ENCODE measurements at places on chromosomes 6 and 20.

- DNase-seq, result peak; percentile 30
These were observed 556 bp downstream of the NKX2-4 start for GRCh38 chr20:21396599-21397340.

- DNase-seq, result peak; percentile 91
These were observed at the start of gene MRPS18A for GRCh38 chr6:43687437-43688347. TSS of gene MRPS18A (minus strand) at chr6:43687791. CDS start at chr6:43687779, 12 bp downstream.

- DNase-seq, result no peak
These were observed 314.0 kb upstream of the JAG1 start for GRCh38 chr20:10987651-10988383.

DNA sequence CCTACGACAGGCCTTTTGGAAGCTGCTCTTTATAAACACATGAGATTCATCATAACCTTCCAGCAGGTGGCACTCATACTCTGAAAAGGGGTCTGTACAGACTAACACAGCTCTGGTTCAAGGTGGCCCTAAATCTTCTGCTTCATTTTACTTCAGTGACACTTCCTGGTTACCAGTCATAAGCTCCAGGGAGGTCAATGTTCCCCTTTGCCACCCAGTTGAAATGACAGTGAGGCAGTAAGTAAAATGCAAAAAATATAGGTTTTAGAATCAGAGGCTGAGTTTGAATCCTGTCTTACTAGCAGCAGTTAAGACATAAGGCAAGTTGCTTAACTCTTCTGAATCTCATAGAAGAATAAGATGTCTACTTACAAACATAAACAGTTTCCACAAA lies 132.8 kb downstream of the CDK19 start:
- peak; percentile 73 for DNase-seq

- DNase-seq, result peak; percentile 86
These were observed 56.7 kb downstream of the ATXN1 start for GRCh38 chr6:16704401-16705045.

GRCh38 chr6:50091641-50092040 lies 41.9 kb upstream of the DEFB112 start:
- DNase-seq, result no peak

GRCh38 chr6:72691249-72691648 lies 69.4 kb downstream of the KCNQ5 start:
- no peak for DNase-seq

GRCh38 chr6:44809258-44809657 lies 421.8 kb downstream of the CDC5L start:
- DNase-seq, result no peak

GRCh38 chr6:161575523-161576254 lies 301.8 kb upstream of the AGPAT4 start:
- no peak for DNase-seq

DNA sequence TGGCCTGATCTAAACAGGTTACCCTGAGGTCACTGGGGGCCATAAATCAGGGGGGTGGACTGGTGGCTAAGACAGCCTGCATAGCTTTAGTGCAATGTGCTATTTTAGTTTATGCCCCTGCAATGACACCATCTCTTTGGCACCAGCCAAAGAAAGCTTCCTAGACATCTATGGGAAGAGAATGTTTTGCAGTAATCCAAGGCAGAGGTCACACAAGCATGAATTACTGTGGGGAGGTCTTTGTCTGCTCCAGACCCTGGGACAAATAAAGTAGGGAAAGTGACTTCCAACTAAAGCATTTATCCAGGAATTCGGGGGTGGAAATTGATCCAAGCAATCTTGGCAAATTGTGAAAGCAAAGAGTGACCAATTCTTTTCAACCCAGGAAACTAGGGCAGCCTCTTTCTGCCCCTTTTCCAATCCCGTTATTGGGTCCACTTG lies 5.3 kb downstream of the RIPOR2 start:
- no peak for DNase-seq

- peak; percentile 80 for DNase-seq
These were observed 63.6 kb downstream of the HUS1B start for GRCh38 chr6:593139-593906.

- DNase-seq, result no peak
These were observed 33.8 kb downstream of the FKBP5 start for GRCh38 chr6:35654883-35655282.

- no peak for DNase-seq
These were observed 117.7 kb upstream of the CCDC28A start for GRCh38 chr6:138655828-138656227.

GRCh38 chr6:8113131-8113654 lies 10.8 kb upstream of the EEF1E1 start:
- DNase-seq, result no peak

- DNase-seq, result no peak
These were observed 160.5 kb upstream of the GRIK2 start for GRCh38 chr6:101232961-101233360.

DNA sequence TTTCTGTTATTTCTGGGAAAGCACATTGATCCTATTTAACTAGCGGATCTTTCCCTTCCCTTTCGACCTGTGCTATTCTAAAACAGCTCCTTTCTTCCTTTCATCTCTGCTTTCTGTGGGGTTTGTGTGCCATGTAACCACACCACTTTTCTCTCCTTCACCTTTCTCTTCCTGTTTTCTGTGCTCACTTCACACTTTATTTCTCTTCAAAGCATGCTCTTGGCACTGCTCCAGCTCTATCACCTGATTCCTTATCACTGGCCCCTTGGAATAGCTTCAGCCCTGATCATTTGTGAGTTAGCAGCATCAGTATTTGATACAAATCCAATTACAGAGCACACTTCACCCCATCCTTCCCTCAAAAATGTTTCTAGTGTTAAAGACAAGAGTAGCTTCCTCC lies 8.1 kb upstream of the METTL24 start:
- DNase-seq, result no peak

GRCh38 chr20:32325706-32326503 lies 32.2 kb upstream of the ASXL1 start:
- DNase-seq, result no peak

GRCh38 chr6:12422848-12423247 lies 132.7 kb downstream of the EDN1 start:
- no peak for DNase-seq

DNA sequence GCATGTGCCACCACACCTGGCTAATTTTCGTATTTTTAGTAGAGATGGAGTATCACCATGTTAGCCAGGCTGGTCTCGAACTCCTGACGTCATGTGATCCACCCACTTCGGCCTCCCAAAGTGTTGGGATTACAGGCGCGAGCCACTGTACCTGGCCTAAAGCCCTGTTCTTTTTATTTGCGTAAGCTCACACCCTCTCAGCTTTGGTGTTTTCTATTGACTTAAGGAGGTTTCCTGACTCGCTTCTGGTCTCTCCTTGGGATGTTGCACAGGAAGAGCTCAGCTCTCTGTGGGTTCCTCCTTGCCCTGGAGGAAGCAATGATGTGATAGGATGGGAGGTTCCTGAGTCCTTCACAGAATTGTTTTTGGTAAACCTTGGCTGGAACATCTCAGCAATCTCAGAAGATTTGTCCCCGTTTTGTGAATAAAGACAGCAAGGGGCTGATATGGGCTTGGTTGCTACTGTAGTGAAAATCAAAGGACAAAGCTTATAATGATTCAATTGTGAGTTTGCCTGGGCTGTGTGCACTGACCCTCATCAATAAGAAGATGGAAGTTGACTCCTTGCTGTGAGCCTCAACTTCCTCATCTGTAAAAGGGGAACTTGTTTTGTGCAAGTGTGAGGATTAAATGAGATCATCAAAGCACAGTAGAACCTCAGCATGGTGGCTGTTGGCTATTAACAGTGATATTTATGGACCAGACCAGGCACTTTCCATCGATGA lies 27.0 kb downstream of the TOX2 start:
- no peak for DNase-seq

DNA sequence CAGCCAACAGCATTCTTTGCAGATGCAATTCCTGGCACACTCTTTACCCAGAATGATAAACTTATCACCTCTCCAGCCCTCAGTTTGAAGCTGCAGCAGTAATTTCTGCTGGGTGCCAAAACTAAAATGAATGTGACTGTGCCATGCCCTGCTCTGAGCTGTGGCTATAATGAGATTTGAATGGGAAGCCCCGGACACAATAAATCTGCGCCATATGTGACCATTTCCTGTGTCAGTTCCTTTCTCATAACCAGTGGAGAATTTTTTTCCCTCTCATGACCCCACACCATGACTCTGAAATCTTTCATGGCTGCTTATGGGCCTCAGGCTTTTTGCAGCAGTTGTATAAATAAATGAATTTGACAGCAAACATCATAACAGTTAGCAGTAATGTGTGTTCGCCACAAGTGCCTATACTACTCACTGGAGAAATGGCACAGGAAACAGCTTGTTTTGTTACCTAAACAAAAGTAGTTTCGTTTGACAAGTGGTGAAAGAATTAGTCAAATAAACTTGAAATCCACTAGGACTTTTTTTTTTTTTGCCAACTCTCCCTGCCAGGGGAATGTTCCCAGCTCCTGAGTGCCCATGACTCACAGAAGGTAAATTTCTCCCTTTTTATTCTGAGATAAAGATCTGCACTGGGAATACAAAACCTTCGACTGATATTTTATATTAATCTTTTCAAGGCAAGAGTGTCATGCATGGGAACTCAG lies 408.4 kb downstream of the PKHD1 start:
- no peak for DNase-seq

DNA sequence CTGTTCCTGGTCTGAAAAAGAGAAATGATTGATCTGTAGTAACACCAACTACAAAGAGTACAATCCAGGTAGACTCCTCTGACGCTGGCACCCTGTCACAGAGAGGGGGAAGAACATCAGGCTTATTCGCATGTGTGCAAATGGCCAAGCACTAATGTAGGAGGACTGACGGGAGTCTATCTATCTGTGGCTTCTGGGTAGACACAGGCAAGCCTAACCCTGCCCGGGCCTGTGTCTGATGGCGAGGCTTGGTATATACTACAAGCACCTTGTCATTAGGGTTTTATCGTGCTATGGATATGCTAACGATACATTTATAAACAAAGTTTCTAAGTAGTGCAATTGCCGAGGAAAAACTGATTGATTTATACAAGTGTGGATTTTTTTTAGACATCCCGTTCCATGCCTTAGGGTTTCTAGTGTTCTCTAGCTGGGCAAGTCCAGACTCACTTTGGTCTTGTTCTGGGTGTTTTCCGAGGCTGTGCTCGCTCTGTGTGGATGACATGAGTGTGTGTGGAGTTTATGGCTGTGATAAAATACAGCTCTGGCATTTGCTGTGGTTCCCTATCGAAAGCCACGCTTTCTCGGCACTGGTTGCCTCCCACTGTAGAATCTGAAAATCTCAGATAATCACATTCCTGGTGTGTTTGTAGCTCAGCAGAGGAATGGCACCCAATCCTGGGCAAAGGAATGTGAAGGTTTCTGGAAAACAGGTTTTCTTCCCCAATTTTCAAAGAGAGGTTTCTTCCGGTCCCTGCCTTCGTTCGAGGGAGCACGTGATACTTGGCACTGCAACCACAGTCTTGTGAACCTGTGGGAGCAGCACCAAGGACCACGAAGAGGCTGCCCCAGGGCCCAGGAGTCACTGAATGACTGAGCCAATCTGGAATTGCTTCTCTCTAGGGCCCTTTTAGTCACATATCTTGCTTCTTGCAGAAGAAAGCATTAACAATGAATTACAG lies 67.5 kb upstream of the EDN1 start:
- DNase-seq, result no peak
